ENCODE measurements at places on chromosomes 5 and 9. TPM values are rescaled to one million over a fixed set of nuclear protein-coding genes. Genes with fewer than 3 reads are reported as not detected.
A peak's percentile ranks its signal among the peaks of the same experiment; 100 is the strongest.

DNA sequence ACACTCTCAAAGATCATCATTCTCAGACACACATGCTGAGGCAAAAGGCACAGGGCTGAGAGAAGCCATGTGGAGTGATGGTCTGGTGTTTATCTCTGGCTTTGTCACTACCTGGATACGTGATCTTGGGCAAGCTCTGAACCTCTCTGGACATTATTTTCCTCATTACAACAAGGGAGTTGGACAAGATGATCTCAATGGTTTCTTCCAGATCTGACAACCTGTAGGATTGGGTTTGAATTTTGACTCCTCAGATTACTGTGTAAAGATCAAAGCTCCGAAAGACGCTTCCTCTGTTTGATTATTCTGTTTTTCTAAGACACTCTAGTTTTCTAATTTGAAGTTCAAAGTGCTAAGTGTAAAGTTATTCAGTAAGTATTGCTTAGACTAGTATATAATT, 20.0 kb downstream of the NUDT2 start:
- no peaks in the 10 kb centered on the region for H3K27me3 ChIP-seq
- DNase-seq = no peak
- H3K36me3 ChIP-seq = no peaks in the 10 kb centered on the region
- no peaks in the 10 kb centered on the region for H3K4me1 ChIP-seq
- H3K4me3 ChIP-seq = no peak overlapping the region

GRCh38 chr9:127360250-127360649, 36.7 kb upstream of the SLC2A8 start:
- no peaks in the 10 kb centered on the region for H3K27me3 ChIP-seq
- no peaks in the 10 kb centered on the region for H3K36me3 ChIP-seq
- DNase-seq = no peak
- no peak overlapping the region for H3K4me3 ChIP-seq
- H3K27ac ChIP-seq = no peak overlapping the region

DNA sequence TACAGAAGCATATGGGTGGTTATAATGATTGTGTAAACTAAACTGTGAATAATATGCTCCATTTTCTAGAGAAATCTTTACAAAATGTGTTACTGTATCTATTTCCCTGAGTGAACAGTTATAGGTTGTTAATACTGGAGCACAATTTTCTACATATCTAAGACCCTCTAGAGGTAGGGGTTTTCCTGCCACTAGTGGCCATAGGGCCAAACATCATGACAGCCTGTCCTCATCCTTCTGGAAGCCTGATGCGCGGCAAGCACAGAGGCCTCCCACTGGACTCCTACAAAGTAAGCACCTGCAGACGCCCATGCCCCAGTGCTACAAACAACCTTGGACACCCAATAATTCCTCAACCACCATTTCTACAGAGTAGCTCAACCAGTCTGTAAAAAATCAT, 1.9 kb upstream of the SNX18 start:
- peak overlapping the region; percentile 9 for H3K4me3 ChIP-seq
- peak overlapping the region; percentile 96 for H3K27ac ChIP-seq
- H3K27me3 ChIP-seq = no peaks in the 10 kb centered on the region
- H3K4me1 ChIP-seq = peaks cover 24% of the 10 kb centered on the region
- peak; percentile 46 for DNase-seq

GRCh38 chr9:8877753-8878494, 1078.3 kb upstream of the DMAC1 start:
- peaks cover 25% of the 10 kb centered on the region for H3K27me3 ChIP-seq
- DNase-seq = no peak
- no peaks in the 10 kb centered on the region for H3K4me1 ChIP-seq
- no peak overlapping the region for H3K27ac ChIP-seq

DNA sequence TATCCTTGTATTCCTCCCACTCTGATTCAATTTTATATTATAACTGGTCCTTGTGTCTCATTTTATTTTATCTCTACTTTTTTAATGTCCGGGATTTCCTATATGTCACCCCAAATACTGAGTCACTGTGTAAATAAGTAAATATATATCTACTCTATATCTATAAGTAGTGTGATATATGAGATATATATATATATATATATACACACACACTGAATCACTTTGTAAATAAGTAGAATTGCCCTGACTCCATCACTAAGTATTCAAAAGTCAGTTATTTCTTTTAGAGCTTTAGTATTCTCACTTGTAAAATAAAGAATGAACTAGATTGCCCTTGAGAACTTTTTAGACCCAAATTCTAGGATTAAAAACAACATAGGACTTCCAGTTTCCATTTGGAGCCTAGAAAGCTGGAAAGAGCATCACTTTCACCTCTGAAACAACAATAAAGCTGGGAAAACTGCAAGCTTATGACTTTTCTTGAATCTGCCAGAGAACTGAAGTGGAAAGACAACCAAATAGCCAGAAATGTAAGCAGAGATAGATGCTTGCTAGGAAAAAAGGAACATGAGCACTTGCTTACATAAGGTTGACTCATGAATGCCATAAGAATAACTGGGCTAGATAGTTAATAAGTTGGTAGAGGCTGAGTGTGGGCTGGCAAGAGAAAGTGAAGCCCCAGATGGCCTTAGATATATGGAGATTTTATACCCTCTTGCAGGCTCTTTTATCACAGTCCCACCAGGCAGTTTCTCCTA, 171.1 kb upstream of the TLX3 start:
- H3K27ac ChIP-seq = no peak overlapping the region
- no peak overlapping the region for H3K4me3 ChIP-seq
- H3K4me1 ChIP-seq = no peaks in the 10 kb centered on the region
- H3K36me3 ChIP-seq = no peaks in the 10 kb centered on the region

The PRR7 gene
- 3.0 TPM for total RNA-seq

The PAXX gene
- 99.5 TPM for total RNA-seq

The AK8 gene
- total RNA-seq = 0.92 TPM

The CDX1 gene
- not detected for total RNA-seq

The ADAMTS13 gene
- 1.3 TPM for total RNA-seq

The PCDHA10 gene
- total RNA-seq = 11.5 TPM

Measured in A673 (cell line).